ENCODE measurements at places on chromosomes 3 and 15.

DNA sequence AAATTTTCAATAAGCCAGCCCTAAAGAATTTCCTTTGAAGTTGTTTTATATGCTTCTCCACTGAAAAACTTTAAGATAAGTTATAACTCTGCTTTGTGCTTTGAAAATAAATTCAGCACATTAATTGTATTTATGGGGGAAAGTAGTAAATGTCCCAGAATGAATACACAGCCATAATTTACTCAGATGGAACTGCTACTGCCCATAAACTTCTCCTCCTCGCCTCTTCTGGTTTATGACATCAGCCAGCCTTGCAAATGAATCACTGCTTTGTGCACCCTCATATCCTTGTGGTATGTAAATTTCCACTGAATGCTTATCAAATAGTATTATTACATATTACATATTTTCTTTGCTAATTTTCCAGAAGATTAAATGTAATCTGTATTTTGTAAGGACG is 302.0 kb downstream of the DIPK2A start:
- DNase-seq = no peak

DNA sequence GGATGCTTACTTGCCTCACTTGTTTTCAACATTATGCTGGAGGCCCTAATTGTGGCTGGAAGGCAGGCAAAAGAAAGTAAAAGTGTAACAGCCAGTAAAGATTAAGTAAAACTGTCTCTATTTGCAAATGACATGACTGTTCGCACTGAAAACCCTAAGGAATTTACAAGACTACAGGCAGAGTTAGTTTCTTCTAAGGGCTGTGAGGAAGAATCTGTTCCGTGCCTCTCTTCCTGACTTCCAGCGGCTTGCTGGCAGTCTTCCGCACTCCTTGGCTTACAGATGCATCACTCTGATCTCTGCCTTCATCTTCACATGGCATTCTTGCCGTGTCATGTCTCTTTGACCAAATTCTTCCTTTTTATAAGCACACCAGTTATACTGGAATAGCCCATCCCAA is 86.1 kb downstream of the DLG1 start:
- DNase-seq = no peak

DNA sequence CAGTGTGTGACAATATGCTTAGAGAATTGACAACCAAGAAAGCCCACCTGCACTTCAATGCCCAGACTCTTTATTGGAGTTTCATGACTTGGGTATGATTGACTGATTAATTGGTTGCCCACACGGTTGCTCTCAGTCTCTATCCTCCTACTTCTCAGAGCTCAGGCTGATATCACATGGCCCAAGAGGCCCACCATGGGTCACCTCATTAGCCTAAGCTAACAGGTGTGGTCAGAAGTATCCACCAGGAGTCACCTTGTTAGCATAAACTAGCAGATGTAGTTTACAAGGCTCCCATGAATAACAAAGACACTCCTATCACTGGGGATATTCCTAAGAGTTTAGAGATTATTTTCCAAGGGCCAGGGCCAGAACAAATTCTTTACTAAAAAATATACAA is 120.2 kb upstream of the MBNL1 start:
- DNase-seq = no peak

GRCh38 chr15:75591655-75592364 is 12.7 kb upstream of the PTPN9 start:
- DNase-seq = no peak

DNA sequence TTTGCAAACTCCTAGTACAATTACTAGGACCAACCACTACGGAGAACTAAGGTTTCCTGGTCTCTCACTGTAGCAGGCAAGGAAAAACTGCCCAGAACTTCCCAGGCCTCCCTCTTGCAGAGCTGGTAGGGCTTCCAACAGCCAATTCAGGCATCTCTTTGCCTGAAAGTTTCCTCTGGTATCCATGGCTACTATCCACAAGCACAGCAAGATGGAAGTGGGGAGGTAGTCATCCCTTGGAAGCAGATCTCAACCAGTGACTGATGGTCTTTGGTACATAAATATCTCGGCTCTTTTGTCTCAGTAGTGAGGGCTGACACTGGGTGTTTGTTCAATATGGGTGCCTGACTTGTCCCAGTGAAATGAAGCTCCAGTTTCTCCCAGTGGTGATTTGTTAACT is 201.3 kb upstream of the MRPL3 start:
- DNase-seq = no peak

DNA sequence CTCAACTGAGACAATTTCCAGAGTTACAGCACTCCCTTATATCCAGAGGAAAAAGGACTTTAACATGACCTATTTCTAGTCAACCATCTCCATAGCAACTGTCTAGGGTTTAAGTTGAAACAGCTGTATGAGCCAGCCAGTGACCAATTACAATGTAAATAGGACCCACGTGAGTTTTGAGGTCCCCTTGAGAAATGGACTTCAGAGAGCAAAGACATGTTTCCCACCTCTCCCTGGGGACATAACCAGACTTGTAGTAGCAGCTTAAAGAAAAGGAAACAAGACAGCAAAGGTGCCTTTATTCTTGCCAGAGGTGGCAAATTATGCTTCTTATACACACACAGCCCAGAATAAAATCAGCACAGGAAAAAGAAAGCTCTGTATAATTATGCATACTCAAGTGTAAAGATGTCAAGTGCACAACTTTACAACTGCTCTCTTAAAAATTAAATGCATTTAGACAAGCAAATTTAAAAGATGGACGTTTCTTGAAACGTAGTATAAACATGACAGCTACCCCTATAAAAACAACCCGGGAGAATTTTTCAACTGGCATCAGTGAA is 40.2 kb downstream of the SUMF1 start:
- DNase-seq = no peak

GRCh38 chr3:134650431-134651346 is at the start of gene KY:
Gene KY (minus strand): TSS chr3:134651022. CDS start chr3:134650960, 62 bp downstream.
- DNase-seq = no peak

DNA sequence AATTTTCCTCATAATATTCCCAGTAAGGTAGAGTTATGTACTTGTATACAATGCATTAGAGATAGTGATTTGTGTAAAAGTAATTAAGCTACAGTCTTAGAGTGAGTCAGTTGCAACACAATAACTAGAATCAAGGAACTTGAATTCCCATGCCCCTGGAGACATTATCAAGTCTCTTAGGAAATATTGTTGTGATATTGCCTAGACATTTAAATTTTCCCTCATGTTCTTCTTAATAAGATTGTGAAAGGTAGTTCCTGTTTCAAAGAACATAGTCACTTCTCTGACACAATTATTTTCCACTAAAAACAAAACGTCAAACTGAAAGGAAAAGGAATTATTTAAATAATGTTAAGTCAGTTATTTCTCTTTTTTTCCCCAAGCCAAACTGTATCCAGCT is 13.0 kb upstream of the ATP1B3 start:
- no peak for DNase-seq

DNA sequence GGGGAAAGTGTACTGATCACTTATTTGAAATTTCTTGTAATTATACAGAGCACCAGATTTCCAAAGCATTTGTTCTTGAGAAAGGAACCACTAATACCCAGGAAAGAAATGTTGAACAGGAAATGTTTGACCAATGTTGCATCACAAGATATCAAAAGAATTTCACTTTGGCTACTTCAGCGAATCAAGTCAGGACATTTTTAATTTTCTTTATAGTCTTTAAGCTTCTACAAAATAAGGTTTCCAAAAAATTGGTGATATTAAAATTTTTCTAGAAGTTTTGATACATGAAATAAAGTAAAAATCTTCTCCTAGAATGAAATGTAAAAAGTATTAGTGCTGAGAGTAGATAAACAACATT is 421.9 kb downstream of the MECOM start:
- DNase-seq = no peak

DNA sequence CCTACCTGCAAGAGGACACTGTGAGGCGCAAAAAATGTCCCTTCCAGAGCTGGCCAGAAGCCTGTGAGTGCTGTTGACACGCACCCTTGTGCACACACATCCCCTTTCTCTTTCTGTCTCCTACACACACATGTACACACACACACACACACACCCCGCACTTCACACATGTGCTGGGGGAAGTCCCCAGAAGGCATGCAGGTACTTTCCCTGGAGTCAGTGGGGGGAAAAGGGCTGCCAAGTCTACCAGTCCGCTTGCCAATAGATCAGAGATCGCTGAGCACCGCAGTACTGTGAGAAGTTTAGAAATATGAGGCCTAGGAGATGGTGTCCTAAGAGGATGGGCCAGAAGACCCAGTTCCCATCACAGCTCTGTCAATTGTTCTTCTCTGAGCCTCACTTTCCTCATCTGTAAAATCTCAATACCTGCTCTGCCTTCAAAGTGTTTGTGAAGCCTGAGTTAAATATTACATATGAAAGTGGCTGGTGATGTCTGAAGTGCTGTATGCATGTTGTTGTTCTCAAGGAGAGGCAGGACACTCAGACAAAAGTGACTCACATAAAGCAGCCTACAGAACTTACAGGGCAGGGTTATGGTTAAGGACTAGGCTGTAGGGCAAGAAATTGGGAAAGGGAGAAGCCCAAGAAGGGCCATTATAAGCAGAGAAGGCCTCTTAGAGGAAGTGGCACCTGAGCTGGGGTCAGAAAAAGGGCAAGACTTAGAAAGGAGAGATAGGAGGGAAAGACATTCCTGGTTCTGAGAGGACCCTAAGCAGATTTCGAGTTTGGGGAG is 6.8 kb downstream of the IL17RE start:
- DNase-seq = no peak

- no peak for DNase-seq
These were observed 46.3 kb downstream of the SYNM start for GRCh38 chr15:99151156-99151555.

- no peak for DNase-seq
These were observed 200.9 kb upstream of the CTDSPL start for GRCh38 chr3:37660782-37661181.

DNA sequence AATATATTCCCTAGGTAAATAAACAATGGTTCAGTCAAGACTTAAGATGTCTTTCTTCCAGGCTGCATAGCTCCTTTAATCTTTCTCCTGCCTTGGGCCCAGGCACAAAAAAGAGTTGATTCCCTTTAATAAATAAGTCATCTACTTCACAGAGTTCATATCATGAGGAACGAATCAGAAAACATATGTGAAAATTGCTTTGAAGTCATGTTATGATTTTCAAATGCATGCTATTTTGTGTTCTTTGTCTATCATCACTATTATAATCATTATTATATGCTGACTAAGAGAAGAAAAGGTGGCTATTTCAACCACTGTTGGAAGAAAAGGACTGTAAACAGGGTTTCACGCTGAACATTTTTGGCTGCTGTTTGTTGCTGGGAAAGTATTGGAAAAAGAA is 70.4 kb downstream of the LSAMP start:
- DNase-seq = no peak

GRCh38 chr3:128033102-128033501 is 19.1 kb upstream of the SEC61A1 start:
- DNase-seq = no peak

Measured in CMK (cell line).